ENCODE measurements at places on chromosomes 13 and 19. TPM values are rescaled to one million over a fixed set of nuclear protein-coding genes. Genes with fewer than 3 reads are reported as not detected.
A peak's percentile ranks its signal among the peaks of the same experiment; 100 is the strongest.

- peak; percentile 96 for DNase-seq
These were observed 25.7 kb downstream of the SH3GL1 start for GRCh38 chr19:4374498-4375163.

- no peak for DNase-seq
These were observed 19.2 kb downstream of the SLC27A1 start for GRCh38 chr19:17489392-17490030.

- no peak for DNase-seq
These were observed 70.6 kb downstream of the HSPH1 start for GRCh38 chr13:31090961-31091624.

DNA sequence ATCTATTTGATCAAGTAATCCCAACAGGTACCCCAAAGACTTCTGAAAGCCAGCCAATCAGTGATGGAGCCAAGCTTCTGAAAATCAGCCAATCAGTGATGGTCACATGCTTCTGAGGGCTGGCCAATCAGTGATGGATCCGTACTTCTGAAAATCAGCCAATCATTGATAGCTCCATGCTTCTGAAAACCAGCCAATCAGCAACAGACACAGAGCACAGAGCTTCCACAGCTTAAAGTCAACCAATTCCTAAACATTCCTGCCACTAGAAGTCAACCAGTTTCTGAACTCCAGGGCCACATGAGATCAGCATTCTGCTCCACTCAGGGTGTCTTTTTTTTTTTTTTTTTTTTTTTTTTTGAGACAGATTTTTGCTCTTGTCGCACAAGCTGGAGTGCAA is 8.2 kb upstream of the HSD17B14 start:
- no peak for DNase-seq

The FSD1 gene
- polyA plus RNA-seq = 3.0 TPM
